ENCODE measurements at places on chromosomes 3 and 15. TPM values are rescaled to one million over a fixed set of nuclear protein-coding genes. Genes with fewer than 3 reads are reported as not detected.

DNA sequence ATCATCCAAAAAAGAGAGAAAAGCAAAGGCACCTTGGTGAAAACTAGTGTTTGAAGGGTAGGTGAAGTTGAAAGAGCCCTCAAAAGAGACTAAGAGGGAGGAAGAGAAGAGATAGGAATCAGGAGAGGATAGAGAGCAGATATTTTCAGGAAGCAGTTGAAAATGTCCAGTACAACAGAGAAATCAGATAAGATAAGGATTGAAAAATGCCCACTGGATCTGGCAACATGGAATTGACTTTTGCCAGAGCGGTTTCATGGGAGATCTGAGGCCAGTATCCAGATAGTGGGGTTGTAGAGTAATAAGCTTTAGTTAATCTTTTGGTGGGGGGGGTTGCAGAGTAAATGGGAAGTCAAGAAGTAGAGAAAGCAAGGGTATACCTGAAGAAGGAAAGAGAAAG is 337.4 kb downstream of the IL5RA start:
- DNase-seq: no peak

GRCh38 chr15:95594496-95594895 is 736.0 kb upstream of the NR2F2 start:
- no peak for DNase-seq

GRCh38 chr3:55090291-55090690 is 162.4 kb upstream of the LRTM1 start:
- DNase-seq: no peak

- DNase-seq: no peak
These were observed 561 bp upstream of the CPLX3 start for GRCh38 chr15:74825866-74826265.

GRCh38 chr15:47872208-47872607 is 154.9 kb downstream of the SEMA6D start:
- no peak for DNase-seq

Gene REC114
- total RNA-seq: not detected

DNA sequence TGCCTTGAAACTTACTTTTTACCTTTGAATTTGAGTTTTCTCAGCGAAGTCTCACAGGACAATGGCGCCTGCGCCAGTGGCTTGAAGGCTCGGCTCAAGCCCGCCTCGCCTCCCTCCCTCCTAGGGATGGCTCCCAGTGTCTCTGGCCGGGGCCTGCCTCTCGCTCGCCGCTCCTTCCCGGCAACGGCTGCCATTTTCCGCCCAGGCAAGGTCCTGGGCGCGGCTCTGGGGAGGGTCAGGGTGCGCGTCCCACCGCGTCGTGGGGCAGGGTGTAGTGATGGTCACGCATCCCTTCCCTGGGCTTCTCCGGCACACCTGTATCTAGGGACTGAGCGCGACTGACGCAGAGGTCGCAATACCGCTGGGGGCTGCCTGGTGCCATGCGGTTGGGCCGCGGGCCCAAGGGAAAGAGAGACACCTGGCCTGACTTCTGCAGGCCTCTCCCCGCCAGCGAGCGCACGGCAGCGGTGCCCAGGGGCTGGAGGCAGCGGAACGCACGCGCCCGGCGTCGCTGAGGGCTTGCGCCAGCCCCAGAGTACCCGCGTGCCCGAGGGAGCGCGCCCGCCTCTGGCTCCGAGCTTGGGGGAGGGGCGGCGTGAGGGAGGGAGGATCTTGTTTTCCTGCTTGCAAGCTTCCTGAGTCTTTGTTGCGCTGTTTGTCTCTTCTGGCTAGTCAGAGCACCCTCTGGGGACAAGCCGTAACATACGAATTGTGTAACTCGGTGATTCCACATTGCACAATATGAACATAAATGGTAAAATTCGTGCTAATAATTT is 20.7 kb upstream of the FEM1B start:
- DNase-seq: peak; percentile 94

DNA sequence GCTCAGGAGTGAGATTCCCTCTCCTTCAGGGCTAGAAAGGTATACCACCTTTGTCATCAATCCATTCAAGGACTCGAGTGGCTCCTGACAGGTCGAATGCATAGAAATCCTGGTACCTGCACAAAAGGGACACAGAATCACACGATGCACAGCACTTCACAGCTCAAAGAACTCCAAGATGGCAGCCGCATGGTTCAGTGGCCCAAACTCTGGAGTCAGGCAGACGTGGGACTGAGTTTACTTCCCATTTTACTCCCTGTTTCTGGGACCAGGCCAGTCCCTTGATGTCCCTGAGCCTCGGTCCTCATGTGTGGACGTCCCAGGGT is 536 bp downstream of the WDR73 start:
- no peak for DNase-seq

DNA sequence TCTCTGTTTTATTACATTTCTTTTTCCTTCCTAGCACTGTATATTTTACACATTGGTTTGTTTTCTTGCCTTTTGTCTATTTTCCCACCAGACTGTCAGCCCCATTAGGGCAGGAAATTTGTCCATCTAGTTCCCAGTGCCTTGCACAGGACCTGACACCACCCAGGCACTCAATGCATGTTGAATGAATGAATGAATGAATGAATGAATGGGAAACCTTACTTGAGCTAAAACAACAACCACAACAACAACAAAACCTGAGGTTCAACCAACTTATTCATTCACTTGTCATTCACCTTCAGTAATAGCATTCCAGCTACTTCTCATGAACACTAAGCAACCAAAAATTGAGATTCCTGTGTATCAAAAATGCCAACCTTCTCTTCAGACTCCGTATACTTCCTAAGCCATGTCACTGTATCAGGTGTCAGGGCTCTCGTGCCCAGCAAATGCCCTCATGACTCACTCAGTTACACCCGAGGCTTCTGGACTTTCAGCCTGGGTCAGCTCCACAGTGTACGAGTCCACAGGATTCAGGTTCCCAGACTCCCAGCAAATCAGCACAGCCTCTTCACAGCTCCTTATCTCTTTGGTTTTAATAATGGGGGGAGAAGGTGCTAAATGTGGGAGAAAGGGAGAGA is 37.3 kb downstream of the FSD2 start:
- no peak for DNase-seq

GRCh38 chr3:152375546-152375945 is 106.8 kb downstream of the MBNL1 start:
- DNase-seq: no peak

DNA sequence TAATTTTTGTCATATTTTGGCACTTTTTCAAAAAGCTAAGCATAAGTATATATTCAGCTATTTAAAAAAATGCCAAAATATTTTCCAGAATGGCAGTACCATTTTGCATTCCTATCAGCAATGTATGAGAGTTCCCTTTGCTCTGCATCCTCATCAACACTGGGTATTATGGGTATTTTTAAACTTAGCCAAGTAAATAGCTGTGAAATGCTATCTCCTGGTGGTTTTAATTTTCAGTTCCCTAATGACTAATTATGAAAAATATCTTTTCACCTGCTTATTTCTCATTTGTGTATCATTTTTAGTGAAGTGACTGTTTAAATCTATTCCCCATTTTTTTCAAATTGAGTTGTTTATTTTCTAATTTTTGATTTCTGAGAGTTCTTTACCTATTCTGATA is 199.7 kb upstream of the NECTIN3 start:
- DNase-seq: no peak

GRCh38 chr3:64836097-64836496 is 148.3 kb upstream of the ADAMTS9 start:
- DNase-seq: no peak

DNA sequence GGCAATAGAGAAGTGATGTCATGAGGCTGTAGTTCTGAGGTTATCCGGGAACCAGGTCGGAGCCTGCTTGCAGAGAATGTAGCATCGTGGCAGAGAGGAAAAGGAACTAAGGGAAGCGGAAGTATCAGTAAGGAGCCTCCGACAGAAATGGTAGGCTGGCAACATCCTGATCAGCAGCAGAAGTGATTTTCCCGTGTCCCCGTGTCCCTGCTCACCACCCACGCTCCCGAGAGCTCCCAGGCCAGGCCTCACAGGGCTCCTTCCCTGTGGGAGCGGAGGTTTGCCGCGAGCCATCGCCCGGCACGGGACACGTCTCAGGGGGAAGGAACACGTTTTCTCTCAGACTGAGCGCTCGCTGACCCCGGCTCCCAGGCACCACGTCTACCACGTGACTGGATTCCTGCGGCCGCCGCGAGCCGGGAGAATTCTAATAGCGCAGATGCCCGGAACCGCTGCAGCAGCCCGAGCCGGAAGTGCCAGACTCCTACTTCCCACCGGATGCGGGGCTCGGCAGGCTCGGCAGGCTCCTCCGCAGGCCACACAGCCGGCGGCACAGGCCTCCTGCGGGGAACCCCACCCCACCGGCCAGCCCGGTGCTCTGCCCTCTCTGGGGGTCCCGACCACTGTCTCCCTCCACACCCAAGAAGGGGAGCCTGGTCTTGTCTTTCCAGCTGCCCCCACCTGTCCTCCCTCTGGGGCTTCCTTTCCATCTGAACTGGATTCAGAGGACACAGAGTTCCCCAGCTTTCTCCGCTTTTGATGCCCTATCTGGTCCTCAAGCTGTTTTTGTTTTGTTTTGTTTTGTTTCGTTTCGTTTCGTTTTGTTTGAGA is 99.3 kb downstream of the BDH1 start:
- peak; percentile 91 for DNase-seq

DNA sequence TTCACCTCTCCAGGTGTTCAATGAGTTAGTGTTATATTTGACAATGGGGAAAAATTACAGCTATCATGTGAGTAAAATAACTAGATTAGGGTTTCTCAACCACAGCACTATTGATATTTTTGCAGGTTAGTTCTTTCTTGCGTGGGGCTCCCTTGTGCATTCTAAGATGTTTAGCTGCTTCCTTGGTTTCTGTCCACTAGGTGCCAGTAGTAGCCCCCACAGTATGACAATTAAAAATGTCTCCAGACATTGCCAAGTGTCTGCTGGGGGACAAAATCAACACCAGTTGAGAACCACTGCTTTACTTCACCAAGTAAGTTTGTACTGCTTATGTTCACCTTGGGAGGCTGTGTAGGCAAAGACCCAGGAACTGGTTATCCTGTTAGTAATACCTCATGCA is 618.7 kb downstream of the EDEM1 start:
- no peak for DNase-seq
